GOT3 (cell line): ENCODE measurements at places on chromosomes 16 and 17.

DNA sequence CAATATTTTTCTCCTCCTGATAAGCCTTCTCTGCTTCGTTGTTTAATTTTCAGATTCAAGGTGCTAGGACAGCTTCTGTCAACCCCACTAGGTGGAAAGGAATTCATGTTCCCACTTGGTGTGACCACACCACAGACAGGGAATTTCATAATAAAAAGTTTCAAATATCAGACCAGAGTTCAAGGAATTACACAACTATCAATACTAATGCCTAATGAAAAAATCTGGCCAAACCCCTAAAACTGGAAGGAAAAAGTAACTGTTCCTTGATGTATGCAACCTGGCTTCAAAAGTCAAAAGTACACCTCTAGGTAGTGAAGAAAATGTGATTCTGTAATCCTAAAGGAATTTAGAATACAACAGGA is 87.8 kb upstream of the CORO6 start:
- no peak for DNase-seq

- no peak for DNase-seq
Observed at GRCh38 chr16:60142619-60143347, 1408.7 kb upstream of the GOT2 start.

- DNase-seq = no peak
Observed at GRCh38 chr16:56289416-56289815, 98.1 kb downstream of the GNAO1 start.

GRCh38 chr16:1459967-1460366 is 14.9 kb downstream of the CLCN7 start:
- DNase-seq = no peak

GRCh38 chr17:58328195-58329034 is at the start of gene TSPOAP1:
Gene TSPOAP1 (minus strand): TSS chr17:58328795. CDS start chr17:58327920, 875 bp downstream.
- DNase-seq = no peak

- DNase-seq = no peak
Observed at GRCh38 chr17:44108440-44109311, 14.8 kb downstream of the HDAC5 start.

DNA sequence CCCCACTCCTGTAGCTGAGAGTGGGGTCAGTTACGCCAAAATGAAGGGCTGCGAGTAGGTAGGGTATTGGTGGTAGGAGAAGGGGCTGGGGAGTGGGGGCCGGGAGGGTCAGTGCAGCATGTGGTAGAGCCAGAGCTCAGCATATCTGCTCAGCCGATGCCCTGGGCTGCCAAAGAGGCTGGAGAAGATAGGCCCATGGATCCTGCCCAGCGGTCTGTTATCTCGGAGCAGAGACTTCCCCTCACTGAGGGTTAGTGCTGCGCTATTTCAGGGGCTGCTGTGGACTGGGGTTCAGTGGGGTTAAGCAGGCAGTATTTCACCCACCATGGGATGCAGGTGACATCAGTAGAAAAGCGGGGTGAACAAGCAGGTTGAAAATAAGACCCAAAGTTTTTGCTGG is 19.7 kb downstream of the RHBDL3 start:
- no peak for DNase-seq

DNA sequence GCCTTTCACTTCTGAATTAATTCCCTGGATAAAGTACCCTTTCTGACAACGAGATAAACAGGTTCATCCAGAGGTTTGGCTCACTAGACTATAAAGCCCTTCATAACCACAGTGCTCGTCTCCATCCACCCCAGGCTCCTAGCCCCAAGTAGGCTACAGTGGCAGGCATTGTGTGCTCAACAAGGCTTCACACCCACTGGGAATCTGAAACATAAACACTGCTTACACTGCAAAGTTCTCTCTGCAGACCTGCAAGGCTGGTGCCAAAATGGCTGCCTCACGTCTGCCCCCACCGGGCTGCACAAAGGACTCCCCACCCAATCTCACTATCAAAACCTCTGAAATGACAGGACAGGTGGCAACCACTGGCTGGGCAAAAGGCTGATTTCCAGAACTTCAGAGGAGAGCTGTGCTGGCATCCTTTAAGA is 5.1 kb upstream of the HLF start:
- DNase-seq = no peak

DNA sequence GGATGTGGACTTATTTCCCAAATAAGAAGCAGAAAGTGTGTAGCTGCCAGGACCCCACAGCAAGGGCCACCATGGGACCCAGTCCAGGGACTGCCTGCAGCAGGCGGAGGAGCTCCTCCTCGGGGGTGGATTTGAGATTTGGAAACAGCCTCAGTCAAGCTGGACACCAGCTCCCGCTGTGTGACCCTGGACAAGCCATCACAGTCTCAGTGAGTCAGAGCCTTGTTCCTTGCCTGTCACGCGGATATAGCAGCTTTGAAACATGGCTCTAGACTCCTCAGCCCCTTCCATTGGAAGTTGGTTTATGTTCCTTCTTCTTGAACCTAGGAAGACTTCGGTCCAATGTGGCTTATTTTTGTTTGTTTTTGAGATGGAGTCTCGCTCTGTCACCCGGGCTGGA is 12.5 kb upstream of the DPEP1 start:
- no peak for DNase-seq

GRCh38 chr17:35245196-35245486 is 2.3 kb downstream of the SLFN5 start:
- DNase-seq = no peak

GRCh38 chr16:3832668-3833067 is 47.8 kb downstream of the CREBBP start:
- no peak for DNase-seq

DNA sequence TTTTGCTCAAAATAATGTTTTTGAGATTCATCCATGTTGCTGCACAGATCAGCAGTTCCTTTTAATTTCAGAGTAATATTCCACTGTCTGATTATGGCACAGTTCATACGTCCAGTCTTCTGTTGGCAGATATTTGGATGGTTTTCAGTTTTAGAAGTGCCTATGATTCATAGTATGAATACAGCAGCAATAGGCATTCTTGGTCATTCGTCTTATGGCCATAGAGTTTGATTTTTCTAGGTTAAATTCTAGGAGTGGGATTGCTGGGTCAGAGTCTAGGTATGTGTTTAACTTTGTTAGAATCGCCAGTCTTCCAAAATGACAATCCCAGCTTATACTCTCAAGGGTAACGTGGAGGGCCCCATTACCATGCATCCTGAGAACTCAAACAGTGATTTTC is 11.5 kb upstream of the IL34 start:
- DNase-seq = no peak

- no peak for DNase-seq
Observed at GRCh38 chr16:12089492-12090150, 113.1 kb downstream of the SNX29 start.
